Stimulated activated CD8-positive, alpha-beta memory T cell treated with anti-CD3 and anti-CD28 coated beads, Interleukin-7, amount 100 ng/mL, for 24 hours (primary cell): ENCODE measurements at places on chromosomes 4 and X.

DNA sequence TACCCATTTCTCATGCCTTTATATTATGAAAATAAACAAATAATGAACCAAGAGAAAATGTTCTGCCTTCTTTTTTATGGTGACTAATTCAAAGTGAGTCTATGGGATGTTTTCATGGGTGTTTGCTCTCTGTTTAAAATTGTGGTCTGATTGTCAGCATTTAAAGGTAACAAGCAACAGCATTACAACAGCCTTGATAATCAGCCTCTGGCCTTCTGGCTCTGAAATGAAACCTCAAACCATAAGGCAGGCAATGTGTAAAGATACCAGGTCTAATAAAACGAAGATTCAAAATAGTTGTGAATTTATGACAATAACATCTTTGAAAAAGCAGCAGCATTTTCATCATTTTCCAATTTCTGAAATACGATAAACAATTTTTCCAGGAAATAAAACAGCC is 63.7 kb downstream of the FAM13A start:
- no peak for DNase-seq

DNA sequence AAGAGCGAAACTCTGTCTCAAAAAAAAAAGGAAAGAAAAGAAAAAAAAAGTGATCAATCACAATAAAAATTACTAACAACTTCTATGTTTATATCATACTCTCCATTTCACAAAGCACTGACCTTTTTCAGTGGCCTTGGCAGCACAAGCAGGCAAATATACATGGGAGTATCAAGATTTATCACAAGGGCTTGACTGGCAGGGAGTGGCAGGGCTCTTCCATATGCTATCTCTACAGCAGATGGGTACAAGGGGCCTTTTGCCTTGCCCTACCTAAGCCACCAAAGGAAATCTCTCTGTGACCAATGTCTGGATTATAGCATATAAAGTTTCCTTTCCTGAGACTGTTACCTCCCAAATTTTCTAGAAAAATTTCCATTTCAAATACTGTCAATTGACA is 24.4 kb downstream of the TSPAN5 start:
- DNase-seq = no peak

- DNase-seq = no peak
Measured at GRCh38 chr4:133270021-133270570, 121.0 kb downstream of the PCDH10 start.

GRCh38 chrX:77925764-77926163 is 15.3 kb downstream of the ATP7A start:
- no peak for DNase-seq

DNA sequence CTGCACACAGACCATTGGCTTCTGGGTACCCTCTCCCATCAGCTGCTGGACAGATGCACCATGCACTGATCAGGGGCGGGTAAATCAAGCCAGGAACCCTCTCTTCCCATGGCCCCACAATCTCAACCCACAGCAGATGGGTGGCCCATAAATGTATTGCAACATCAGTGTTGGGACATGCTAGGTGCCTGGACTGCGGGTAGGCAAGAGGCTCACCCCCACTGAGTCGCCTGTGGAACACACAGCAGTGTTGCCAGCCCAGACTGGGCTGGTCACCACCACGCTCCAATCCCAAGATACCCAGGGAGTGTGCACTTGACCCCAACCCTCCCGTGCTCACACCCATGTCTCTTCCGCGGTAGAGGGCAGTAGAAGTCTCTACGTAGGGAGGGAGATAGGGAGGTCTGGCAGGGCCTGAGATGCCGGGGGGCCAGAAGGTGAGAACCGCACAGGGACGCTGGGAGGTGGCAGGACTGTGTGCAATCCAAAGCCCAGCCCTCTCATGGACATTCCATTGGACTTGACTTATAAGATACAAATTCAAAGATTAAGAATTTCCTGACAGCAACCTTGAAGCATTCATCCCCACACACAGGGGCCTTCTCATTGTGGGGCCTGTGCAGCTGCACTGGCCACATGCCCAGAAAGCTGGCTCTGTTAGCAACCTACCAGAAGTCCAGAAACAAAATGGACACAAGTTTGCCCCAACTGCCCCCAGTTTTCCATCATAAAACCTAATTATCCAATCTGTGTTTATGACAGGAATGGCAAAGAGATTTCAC is 183.7 kb downstream of the NSUN7 start:
- no peak for DNase-seq
